ENCODE measurements at places on chromosomes 4 and X.
A peak's percentile ranks its signal among the peaks of the same experiment; 100 is the strongest.

DNA sequence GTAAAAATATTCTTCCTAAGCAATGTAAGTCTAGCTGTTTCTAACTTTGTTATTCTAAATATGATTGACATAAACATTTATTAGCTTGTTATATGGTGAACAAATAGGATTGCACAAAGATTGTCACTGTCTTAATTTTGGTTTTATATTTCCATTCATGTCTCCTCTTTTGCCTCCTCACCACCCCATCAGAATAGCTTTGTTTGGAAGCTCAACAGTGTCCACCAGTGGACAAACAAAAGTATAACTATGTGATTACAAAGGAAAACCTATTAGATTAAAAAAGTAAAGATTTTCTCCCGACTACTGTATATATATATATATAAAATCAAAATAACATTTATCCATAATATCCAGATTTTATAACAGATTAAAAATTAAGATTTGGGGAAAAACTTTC, 468.2 kb downstream of the ZIC3 start:
- no peak for DNase-seq

GRCh38 chr4:53617101-53617680, 25.9 kb upstream of the LNX1 start:
- DNase-seq = no peak

DNA sequence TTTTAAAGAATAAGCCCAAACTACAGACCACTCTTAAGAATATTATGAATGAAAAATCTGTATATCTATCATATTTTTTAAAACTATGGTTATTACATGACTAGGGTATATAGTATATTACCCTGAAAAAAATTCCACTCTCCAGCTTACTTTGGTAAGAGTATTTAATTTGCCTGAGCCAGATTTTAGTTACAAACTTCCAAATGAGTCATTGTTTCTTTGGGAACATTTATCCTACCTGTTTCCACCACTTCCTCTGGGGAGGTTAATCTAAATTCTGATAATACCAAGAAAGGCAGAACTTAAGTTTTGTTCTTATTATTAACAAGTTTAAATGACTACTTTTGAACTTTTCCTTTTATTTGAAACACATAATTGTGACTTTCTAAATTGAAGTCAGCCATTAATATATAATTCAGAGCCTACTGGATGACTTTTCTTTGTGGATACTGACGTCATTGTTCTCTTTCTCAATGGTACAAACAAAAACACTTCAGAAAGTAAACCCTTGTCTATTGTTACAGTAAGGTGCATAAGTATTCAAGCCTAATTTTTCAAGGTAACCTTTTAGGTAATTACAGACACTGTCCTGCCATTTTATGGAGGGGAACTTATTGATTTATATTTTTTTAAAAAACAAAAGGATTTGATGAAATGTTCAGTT, 135.6 kb upstream of the TLL1 start:
- no peak for DNase-seq

DNA sequence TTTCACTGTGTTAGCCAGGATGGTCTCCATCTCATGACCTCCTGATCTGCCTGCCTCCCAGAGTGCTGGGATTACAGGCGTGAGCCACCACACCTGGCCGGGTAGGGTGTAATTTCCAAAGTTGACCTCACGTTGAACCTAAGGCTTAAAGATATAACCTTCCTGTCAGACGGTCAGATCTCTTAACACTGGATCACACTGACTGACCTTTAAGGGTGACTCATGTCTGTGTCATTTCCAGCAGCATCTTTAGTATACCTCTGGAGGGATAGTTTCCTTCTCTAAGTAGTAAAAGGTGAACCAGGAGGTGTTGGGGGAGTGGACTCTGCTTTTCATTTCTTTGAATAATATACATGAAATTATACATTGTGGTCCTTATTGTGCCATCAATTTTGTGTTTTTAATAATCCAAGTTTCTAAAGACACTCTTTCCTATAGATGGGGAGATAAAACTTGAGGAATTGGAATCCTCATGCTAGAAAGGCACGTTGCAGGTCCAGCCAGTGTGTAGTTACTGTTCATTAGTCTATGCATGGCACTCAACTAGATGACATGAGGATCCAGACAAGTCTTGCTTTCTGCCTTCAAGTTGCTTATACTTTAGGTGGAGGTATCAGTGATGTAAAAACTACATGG, 45.7 kb downstream of the ARHGAP10 start:
- no peak for DNase-seq

- DNase-seq = no peak
Measured at GRCh38 chr4:99624141-99624719, 33.4 kb downstream of the C4orf54 start.

DNA sequence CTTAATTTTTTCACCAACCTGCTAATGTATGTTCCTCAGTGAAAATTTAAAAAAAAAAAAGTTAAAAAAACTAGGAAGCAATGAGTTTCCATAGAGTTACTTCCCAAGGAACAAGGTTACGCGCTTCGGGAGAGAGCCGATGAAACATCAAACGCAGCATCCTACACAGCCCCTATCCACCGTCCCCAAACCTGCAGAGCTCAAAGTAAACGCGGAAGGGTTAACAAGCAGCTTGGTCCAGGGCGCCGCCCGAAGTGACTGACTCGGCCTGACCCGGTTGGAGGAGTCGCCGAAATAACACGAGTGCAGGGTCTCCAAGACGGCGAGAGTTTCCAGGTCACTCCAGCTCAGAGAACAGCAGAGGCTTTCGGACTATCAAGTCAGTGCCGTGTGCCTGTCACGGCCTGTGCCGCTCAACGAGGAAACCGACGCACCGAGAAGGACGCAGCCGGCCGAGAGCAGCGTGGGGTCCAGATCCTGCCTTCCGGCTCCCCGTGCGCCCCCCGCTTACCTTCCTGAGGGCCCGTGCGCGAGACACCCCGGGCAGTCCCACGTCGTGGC, 512 bp downstream of the NOP14 start:
- DNase-seq = peak; percentile 44

DNA sequence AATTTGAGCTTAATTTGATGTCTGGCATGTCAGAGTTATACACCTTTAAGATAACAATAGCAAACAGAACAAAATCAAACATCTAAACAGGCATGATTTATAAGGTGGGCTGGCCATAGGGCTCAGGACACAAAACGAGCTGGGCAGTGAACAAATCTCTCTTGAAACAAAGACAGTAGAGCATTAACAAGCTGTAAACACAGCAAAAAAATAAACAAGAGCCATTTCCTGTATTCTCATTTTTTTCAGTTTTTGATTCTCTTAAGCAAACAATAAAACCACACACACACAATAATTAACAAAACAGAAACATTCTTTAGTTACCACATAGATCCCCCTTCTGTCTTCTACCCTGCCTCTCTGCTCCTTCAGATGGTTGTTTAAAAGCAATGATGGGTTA, 68.3 kb upstream of the TMEM150C start:
- no peak for DNase-seq

DNA sequence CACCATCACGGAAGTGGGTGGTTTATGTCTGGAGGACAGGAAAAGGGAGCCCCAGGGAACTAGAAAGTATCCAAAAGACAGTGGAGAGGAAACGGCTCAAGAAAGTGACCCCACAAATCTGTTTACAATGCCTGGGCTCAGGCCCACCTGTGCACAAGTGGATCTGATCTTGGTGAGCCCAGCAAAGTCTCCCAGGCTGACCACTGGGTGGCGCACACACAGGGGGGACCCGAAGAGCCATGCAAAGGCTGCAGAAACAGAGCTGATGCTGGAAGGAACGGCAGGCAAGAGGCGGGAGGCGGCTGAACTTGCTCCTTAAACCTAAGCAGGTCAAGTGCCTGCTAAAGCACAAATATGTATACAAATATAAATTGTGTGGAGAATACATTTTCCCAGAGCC, 9.6 kb downstream of the HAUS7 start:
- no peak for DNase-seq

- DNase-seq = no peak
Measured at GRCh38 chr4:172830295-172830764, 338.3 kb upstream of the GALNT7 start.

- DNase-seq = no peak
Measured at GRCh38 chr4:79831701-79832514, 241.1 kb downstream of the ANTXR2 start.
